Activated CD4-positive, alpha-beta T cell treated with anti-CD3 and anti-CD28 coated beads, Interleukin-2, amount 50 U/mL, for 48 hours (primary cell): ENCODE measurements at places on chromosomes 3 and 15.

DNA sequence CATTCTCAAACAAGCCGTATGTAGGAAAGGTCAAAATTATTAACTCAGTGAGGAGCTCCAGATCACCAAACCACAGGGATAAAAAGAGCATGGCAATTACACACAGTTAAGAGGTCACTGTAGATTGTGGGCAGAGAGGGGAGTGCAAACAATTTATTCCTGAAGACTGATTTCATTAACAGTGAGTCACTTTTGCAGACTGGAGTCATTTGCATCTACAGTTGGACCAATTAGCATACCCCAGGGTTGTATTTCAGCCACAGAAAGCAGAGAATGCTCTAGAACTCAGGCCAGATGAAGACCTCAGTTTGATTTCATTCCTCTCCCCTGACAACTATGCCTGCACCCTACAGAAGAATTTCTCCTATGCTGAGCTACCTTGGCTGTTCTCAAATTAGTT, 40.1 kb downstream of the SETMAR start:
- no peak for DNase-seq

DNA sequence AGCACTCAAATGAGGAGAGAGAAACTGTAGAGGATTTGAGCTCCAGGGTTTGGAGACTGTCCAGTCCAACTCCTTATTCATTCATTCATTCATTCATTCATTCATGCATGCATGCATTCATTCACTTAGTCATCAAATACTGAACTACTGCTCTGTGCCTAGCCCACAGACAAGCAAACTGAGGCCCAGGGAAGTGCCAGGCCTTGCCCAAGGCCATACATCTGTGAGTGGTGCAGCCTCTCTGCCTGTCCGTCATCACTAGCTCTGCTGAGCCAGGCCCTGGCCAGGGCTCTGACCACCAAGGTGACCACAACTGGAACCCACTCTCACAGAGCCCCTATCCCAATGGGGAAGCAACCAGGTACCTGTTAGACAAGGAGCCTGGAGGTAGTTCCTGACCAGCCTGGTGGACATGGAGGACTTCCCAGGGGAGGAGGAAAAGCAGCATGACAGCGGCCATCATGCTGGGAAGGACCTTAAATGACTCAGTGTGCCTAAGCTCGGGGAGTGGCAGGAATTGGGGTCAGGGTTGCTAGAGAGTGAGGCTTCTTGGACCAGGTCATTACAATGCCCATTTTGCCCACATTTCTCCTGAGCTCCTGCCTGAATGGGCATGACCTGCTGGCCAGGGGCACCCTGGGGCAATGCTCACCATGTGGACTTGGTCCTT, 27.5 kb upstream of the RPL29 start:
- DNase-seq, result no peak

- DNase-seq, result no peak
Observed at GRCh38 chr3:158573714-158574113, 2.7 kb downstream of the MLF1 start.

- no peak for DNase-seq
Observed at GRCh38 chr15:88644741-88645140, 5.9 kb downstream of the ISG20 start.

DNA sequence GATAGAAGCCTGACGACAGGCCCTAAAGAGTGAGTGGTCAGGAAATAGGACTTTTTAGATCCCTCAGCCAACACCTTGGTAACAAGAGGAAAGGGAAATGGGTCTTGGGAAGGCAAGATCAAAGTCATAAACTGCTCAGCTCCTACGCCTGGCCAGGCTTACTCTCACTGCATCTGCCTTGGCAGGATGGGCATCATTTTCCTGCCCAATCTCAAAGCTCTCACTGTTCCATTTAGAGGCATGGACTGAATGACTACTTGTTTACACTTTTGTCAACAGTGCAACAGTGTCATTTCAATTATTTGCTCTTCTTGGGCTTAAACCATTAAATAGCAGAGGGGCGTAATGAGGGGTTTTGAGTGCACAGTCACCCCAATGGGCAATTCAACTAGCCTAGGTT, 808.7 kb downstream of the GRM7 start:
- no peak for DNase-seq

DNA sequence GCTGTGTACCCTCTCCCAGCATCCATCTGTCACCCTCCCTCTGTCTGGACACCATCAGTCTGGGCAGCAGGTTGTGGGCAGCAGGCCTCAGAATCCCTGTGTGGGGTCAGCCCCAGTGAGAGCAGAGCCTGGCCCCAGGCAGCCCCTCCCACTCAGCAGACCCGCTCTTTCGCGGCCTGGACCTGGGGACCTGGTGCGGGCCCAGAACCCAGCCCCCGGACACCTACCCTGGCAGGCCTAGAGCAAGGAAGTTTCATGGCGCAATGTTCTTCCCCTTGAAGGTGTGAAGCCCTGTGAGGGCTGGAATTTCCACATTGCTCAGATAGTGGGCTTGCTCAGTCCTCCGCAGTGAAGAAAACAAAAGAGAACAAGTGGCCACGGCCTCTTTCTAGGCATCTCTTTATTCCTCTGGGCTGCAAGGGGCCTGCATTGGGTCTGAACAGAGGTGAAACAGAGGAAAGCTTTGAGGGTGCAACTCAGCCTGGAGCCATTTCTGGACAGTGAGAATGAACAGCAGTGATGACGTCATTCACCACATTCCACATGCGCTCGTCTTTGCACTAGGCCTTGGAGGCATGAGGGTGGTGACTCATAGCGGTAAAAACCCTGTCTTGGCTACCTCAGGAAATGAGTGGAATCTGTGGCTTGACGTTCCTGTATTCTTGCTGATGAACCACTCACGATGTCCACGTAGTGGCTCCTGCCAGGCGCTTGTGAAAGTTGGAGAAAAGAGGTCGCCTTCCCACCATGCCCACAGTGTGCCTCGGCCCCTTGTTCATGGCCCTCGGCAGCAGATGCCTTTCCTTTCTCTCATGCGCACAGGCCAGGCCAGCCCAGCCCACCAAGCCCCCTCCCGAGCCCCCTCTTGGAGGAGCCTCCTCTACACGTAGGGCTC, 66.1 kb downstream of the SLC30A4 start:
- peak; percentile 68 for DNase-seq

- DNase-seq, result no peak
Observed at GRCh38 chr15:99344639-99345038, 93.4 kb downstream of the LRRC28 start.

DNA sequence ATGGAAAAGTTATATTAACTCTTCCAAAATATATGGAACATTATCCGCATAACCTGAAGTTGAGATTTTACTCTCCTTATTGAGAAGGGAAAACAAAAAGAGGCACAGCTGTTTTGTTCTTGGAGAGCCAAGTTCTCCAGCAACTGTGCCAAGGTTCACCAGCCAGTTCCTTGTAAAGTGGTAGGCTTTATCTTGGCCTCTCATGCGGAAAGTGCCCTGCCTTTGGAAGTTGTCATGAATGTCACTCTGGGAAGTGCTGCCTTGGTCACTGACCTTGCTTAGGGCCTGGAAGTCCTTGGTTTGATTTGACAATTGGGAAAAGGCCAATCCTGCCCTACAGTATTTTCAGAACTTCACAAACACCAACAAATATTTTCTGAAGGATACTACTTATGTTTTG, 44.2 kb upstream of the THRB start:
- no peak for DNase-seq

DNA sequence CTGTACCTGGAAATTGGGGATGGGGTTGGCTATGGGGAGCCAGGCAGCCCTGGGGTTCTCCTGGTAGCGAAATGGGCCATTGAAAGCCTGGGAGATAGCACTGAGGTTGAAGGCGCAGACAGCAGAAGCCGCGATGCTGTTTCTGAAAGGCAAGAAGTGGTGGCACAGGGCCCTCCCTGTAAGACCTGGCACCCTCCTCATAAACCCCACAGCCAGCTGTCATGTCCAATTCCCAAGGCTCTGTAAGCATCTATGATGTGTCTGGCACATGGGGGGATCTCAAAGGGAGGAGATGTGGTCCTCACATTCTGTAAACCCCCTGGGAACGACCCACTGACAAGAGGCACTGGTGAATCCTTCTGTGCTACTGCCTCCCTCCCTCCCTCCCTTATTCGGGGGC, 104.0 kb downstream of the SEMA5B start:
- DNase-seq, result no peak

- no peak for DNase-seq
Observed at GRCh38 chr3:135000465-135000864, 205.4 kb downstream of the EPHB1 start.

- DNase-seq, result no peak
Observed at GRCh38 chr3:182629521-182629920, 163.8 kb upstream of the ATP11B start.

GRCh38 chr3:34312684-34313083, 514.3 kb downstream of the PDCD6IP start:
- no peak for DNase-seq

GRCh38 chr3:14441240-14441919, 39.0 kb downstream of the SLC6A6 start:
- DNase-seq, result no peak

- no peak for DNase-seq
Observed at GRCh38 chr15:60137711-60138396, 133.7 kb downstream of the FOXB1 start.
